ENCODE measurements at places on chromosomes 7 and 10.

- DNase-seq = no peak
Measured at GRCh38 chr10:115503546-115503945, 410.4 kb downstream of the ATRNL1 start.

DNA sequence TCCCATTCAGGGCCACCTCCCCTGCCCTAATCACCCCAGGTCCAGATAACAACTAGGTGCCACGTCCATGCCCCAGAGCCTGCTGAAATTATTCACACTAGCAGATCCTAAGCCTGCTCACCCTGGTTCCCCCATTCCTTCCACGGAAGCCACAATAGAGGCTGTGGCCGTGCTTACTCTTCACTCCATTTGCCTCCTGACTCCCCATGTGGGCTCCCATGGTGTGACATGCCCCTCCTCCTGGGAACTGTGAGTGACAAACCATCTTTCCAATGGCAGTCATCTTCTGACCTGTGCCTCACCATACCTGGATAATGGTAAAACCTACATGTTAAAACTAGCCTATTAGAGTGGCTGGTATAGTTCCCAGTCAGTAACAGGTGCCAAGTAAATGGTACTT, 216.2 kb upstream of the PRKCQ start:
- no peak for DNase-seq

GRCh38 chr7:48042636-48043035, 7.3 kb downstream of the C7orf57 start:
- DNase-seq = no peak

DNA sequence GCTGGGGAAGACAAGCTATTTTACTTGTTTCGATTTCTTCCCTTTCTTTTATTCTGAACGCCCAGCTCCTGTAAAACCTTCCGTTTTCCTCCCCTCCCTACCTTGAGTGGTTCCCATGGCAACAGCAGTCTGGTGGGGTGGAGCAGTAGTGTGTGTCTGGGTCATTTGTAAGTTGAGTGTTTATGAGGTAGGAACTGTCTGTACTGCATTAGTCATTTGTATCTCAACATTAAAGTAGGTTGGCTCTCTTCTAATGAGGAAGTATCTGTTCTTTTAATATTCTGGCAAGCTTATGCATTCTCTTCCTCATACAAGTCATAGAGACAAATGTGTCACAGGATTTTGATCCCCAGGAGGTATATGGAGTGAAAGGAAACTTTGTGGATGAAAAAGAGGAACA, 85.3 kb upstream of the CCDC6 start:
- DNase-seq = peak; percentile 78
